ENCODE measurements at places on chromosomes 1 and 21. TPM values are rescaled to one million over a fixed set of nuclear protein-coding genes. Genes with fewer than 3 reads are reported as not detected.

- DNase-seq = no peak
- no peaks in the 10 kb centered on the region for H3K27me3 ChIP-seq
- no peaks in the 10 kb centered on the region for H3K4me1 ChIP-seq
These were observed 15.0 kb upstream of the FAM20B start for GRCh38 chr1:179010671-179011070.

- H3K4me1 ChIP-seq = peaks cover 53% of the 10 kb centered on the region
- peak; percentile 54 for DNase-seq
- H3K27me3 ChIP-seq = no peaks in the 10 kb centered on the region
- peak overlapping the region; percentile 51 for H3K4me3 ChIP-seq
These were observed 5.3 kb downstream of the E2F2 start for GRCh38 chr1:23525558-23526250.

Gene PRDM16
- total RNA-seq = 0.20 TPM

DNA sequence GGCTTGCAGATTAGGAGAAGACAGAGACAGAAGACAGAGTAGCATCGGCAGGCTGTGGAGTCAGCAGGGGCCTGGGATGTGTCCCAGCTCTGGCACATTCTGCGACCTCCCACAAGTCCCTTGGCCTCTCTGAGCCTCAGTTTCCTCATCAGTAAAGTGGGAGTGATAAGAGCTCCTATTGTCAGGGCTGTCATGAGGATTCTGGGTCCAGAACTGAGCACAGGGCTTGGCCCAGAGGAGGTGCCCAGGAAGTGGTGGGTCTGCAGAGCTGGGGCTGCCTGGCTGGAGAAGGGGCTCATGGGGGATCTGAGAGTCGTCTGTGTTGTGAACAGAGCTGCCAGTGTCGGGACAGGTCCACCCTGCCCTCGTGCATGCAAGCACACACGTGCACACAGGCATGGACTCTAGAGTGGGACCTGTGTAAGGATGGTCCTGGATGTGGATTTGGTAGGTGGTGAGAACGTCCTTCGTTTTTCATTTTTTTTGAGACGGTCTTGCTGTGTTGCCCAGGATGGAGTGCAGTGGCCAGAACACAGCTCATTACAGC lies 262.9 kb downstream of the PTPRU start:
- no peak overlapping the region for H3K27ac ChIP-seq
- no peak overlapping the region for H3K4me3 ChIP-seq
- H3K4me1 ChIP-seq = no peaks in the 10 kb centered on the region
- no peaks in the 10 kb centered on the region for H3K36me3 ChIP-seq

Gene PRKAA2
- not detected for total RNA-seq

- H3K27ac ChIP-seq = no peak overlapping the region
- DNase-seq = no peak
- H3K36me3 ChIP-seq = no peaks in the 10 kb centered on the region
- no peaks in the 10 kb centered on the region for H3K27me3 ChIP-seq
- H3K4me3 ChIP-seq = no peak overlapping the region
These were observed 325.9 kb downstream of the RPS6KC1 start for GRCh38 chr1:213376862-213377372.

DNA sequence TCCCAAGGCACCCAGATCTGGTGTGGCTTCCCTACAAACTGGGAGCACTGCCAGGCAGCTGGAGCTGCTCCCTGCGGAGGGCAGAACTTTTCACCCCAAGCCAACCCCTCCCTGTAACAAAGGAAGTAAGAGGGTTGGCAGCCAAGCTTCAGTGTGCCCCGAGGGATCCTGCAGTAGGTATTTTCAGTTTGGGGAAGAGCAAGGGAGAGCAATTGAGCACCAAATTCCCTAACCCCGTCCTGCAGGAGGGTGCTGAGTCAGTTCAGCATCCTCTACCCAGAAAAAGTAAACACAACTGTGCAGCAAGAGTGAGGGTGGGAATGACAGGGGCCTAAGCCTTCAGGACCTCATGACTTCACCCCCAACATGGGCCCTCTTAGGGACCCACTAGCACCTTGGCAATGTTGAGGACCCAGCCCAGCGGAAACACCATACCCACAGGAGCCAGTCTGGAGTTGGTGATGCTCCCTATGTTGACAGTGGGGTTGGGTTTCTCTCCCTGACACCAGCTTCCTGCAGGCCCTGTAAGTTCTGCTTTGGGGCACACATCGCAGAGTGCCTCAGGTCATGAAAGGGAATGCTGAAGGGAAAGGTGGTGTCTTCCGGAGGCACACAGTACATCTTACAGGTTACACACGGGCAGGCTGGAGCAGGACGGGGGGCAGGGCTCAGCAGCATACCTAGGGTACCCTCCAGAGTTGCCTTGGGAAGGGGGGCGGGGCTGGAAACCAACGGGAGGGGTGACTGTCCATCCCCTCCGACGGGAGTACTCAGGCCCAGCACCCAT lies 14.8 kb downstream of the SH3BP5L start:
- DNase-seq = no peak
- no peak overlapping the region for H3K27ac ChIP-seq
- no peak overlapping the region for H3K4me3 ChIP-seq

GRCh38 chr1:29623501-29623900 lies 387.2 kb downstream of the PTPRU start:
- no peak for DNase-seq
- H3K36me3 ChIP-seq = peaks cover 1% of the 10 kb centered on the region
- no peak overlapping the region for H3K4me3 ChIP-seq
- peaks cover 11% of the 10 kb centered on the region for H3K27me3 ChIP-seq
- no peak overlapping the region for H3K27ac ChIP-seq

- no peaks in the 10 kb centered on the region for H3K27me3 ChIP-seq
- H3K36me3 ChIP-seq = no peaks in the 10 kb centered on the region
- H3K4me3 ChIP-seq = no peak overlapping the region
- H3K4me1 ChIP-seq = no peaks in the 10 kb centered on the region
- DNase-seq = no peak
These were observed 13.2 kb downstream of the CNTN2 start for GRCh38 chr1:205056188-205056611.

DNA sequence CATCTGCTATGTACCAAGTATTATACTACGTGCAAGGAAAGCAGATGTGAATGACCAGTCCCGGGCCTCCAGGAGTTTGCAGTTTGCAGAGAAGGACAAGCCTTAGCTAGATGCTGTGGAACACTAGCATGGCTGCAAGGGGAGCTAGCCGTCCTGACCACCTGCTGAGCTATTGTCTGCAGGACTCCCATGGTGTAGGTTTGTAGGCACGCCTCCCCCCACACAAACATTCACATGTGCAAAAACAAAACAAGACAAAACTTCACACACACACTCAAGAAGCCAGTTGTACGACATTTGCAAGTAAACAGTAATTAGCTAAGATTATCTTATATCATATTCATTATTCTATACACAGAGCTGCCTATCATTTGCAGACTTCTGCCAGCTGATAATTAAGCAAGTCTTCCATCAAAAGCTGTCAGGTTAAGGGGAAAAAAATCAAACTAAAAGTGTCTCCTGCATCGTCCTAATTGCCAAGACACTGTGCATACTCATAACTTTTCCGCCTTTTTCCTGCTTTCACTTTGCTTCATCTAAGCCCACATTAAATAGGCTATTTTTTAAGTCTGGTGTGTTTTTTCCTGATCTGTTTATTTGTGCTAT lies 10.7 kb upstream of the HNRNPU start:
- DNase-seq = no peak
- H3K4me1 ChIP-seq = no peaks in the 10 kb centered on the region
- no peaks in the 10 kb centered on the region for H3K27me3 ChIP-seq
- H3K4me3 ChIP-seq = no peak overlapping the region

- H3K4me3 ChIP-seq = no peak overlapping the region
- peaks cover 2% of the 10 kb centered on the region for H3K27me3 ChIP-seq
- H3K4me1 ChIP-seq = no peaks in the 10 kb centered on the region
- no peak overlapping the region for H3K27ac ChIP-seq
These were observed 13.6 kb downstream of the PPFIA4 start for GRCh38 chr1:203039609-203040512.

Gene TEDDM1
- not detected for total RNA-seq

DNA sequence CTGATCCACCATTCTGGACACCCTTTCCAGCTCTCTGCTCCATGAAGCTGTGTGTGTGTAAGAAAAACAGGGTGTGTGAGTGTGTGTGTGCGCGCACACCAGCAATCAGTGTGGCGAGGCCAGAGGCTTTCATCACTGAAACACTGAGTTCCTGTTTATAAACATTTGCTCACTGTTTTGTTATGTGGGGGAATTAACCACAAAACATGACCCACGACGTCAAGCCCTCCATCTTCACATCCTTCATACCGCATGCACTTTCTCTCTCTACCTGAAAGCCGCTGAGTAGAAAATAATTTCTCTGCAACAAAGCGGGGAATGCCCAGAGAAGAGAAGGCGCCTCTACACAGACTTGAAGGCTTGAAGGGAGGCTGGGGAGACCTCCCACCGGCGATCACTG lies 148.9 kb upstream of the IRF2BP2 start:
- no peaks in the 10 kb centered on the region for H3K36me3 ChIP-seq
- H3K27ac ChIP-seq = peak overlapping the region; percentile 1
- H3K27me3 ChIP-seq = no peaks in the 10 kb centered on the region
- no peak overlapping the region for H3K4me3 ChIP-seq
- peak; percentile 61 for DNase-seq

GRCh38 chr1:224377676-224378006 lies 21.0 kb downstream of the CNIH4 start:
- H3K27ac ChIP-seq = peak overlapping the region; percentile 67
- no peak overlapping the region for H3K4me3 ChIP-seq
- H3K4me1 ChIP-seq = peaks cover 91% of the 10 kb centered on the region
- no peaks in the 10 kb centered on the region for H3K27me3 ChIP-seq
- DNase-seq = peak; percentile 66
- H3K36me3 ChIP-seq = peaks cover 40% of the 10 kb centered on the region

GRCh38 chr1:163668472-163668871 lies 346.7 kb downstream of the NUF2 start:
- no peak overlapping the region for H3K27ac ChIP-seq
- no peak overlapping the region for H3K4me3 ChIP-seq
- H3K27me3 ChIP-seq = no peaks in the 10 kb centered on the region
- no peaks in the 10 kb centered on the region for H3K36me3 ChIP-seq
- no peak for DNase-seq

- no peak overlapping the region for H3K27ac ChIP-seq
- H3K4me1 ChIP-seq = peaks cover under 1% of the 10 kb centered on the region
- H3K4me3 ChIP-seq = no peak overlapping the region
- H3K36me3 ChIP-seq = peaks cover 31% of the 10 kb centered on the region
- H3K27me3 ChIP-seq = no peaks in the 10 kb centered on the region
These were observed 199.6 kb downstream of the DPYD start for GRCh38 chr1:97721221-97721620.

DNA sequence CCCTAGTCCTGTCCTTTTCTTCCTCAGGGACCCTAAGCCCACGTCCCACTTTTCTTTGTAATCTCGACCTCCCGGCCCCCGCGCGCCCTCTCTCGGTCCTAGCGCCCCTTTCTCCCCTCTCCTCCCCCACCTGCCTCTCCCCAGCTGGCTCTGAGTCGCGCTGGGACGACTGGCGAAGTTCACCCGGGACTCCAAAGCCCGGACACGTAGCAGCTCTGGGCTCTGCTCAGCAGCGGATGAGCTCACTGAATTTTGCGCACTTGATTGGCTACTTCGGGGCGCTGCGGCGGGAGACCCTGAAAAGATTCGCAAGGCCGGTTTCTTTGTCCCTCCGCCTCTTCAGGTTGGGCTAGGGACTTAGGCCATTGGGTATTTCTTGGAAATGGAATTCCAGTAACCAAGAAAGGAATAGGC lies 16.3 kb upstream of the ACKR1 start:
- no peak overlapping the region for H3K27ac ChIP-seq
- H3K27me3 ChIP-seq = peaks cover 70% of the 10 kb centered on the region
- no peak overlapping the region for H3K4me3 ChIP-seq
- H3K36me3 ChIP-seq = no peaks in the 10 kb centered on the region
- DNase-seq = peak; percentile 10
- H3K4me1 ChIP-seq = peaks cover 6% of the 10 kb centered on the region

DNA sequence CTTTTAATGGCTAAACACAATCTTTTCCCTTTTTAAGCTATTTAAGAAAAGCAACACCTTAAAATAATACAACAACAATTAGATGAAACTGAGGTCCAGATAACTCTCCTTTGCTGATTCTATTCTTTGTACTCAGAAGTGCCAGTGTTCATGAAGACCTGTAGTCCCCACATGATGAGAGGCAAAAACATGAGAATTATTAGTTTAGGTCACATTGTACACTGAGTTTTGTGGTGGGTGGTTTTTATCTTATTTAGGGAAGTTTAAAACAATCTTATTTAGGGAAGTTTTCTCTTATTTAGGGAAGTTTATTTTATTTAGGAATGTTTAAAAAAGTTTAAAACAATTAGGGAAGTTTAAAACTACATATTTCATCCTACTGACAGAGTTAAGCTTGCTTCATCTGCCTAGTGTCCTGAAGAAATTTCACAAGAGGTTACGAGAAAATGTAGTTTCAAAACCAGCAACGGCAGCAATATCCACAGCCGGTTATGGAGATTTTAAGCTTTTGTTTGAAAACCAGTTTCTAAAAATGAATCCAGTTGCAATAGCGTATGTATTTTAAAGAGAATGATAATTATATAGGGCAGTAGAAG lies 7.8 kb upstream of the OR14I1 start:
- H3K36me3 ChIP-seq = peaks cover 4% of the 10 kb centered on the region
- no peak for DNase-seq
- peaks cover 11% of the 10 kb centered on the region for H3K27me3 ChIP-seq
- no peak overlapping the region for H3K27ac ChIP-seq
- no peak overlapping the region for H3K4me3 ChIP-seq

Gene KRTAP7-1
- total RNA-seq = not detected

DNA sequence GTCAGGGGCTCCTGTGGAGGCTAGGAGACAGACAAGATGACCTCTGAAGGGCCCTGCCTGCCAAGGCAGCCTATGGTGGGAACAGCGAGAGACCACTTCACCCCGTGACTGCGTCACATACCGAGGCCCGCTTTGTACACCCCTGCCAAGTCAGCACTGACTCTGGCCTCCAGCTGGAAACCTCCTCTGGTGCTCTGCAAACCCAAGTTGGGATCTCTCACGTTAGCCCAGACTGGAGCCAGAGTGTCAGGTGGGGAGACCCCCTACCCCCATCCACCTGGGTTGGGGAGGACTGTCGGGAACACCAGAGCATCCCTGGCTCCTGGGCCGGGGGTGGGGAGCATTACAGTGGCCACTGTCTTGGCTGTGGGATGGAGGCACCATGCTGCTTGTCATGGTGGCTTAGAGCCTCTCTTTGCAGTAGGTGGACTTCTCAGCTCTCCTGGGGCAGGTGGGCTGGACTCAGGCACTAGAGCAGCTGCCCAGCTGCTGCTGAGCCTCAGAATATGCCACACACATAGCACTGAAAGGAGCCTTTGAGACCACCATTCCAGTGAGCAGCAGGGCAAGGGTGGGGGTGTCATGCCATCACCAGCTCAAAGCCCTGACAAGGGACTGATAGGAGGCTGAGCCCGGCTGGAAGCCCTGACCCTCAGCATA lies 50.4 kb downstream of the ELK4 start:
- H3K27me3 ChIP-seq = peaks cover 4% of the 10 kb centered on the region
- peaks cover 2% of the 10 kb centered on the region for H3K4me1 ChIP-seq
- DNase-seq = peak; percentile 3
- no peaks in the 10 kb centered on the region for H3K36me3 ChIP-seq

Gene DESI2
- 31.7 TPM for total RNA-seq

GRCh38 chr1:205537386-205538018 lies 33.0 kb downstream of the CDK18 start:
- no peak overlapping the region for H3K4me3 ChIP-seq
- DNase-seq = no peak
- H3K27ac ChIP-seq = no peak overlapping the region
- H3K36me3 ChIP-seq = no peaks in the 10 kb centered on the region
- H3K27me3 ChIP-seq = peaks cover 11% of the 10 kb centered on the region

GRCh38 chr1:185819798-185820197 lies 85.6 kb downstream of the HMCN1 start:
- no peak overlapping the region for H3K4me3 ChIP-seq
- no peaks in the 10 kb centered on the region for H3K36me3 ChIP-seq
- no peaks in the 10 kb centered on the region for H3K4me1 ChIP-seq
- H3K27me3 ChIP-seq = peaks cover 6% of the 10 kb centered on the region

GRCh38 chr1:228500143-228500734 lies 13.1 kb downstream of the RNF187 start:
- H3K4me1 ChIP-seq = peaks cover 22% of the 10 kb centered on the region
- peaks cover 15% of the 10 kb centered on the region for H3K36me3 ChIP-seq
- no peaks in the 10 kb centered on the region for H3K27me3 ChIP-seq
- H3K27ac ChIP-seq = no peak overlapping the region
- H3K4me3 ChIP-seq = peak overlapping the region; percentile 34
- DNase-seq = no peak

Data from activated naive CD4-positive, alpha-beta T cell treated with anti-CD3 and anti-CD28 coated beads for 36 hours (primary cell).